ENCODE measurements at places on chromosomes 3 and 15.

- DNase-seq: no peak
Measured at GRCh38 chr3:179088306-179088705, 16.7 kb upstream of the ZMAT3 start.

DNA sequence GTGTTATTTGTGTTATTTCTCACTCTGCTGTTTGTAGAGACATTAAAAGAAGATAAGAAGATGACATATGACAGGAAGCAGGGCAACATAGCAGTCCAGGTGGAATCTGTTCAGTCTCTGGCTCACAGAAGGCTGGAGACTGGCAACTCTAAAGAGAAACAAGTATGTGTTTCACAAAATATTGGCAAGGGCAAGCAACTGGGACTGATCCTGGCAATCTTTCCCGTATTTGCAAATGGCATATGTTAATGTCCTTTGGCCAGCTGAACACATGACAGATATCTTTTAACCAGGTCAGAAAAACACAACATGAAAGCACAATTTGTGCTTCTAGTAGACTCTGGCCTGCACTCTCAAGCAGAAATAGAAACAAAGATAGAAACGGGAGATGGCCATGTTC is 1354.1 kb upstream of the EPHA6 start:
- DNase-seq: no peak

- DNase-seq: no peak
Measured at GRCh38 chr15:74710319-74711094, 14.7 kb upstream of the EDC3 start.

DNA sequence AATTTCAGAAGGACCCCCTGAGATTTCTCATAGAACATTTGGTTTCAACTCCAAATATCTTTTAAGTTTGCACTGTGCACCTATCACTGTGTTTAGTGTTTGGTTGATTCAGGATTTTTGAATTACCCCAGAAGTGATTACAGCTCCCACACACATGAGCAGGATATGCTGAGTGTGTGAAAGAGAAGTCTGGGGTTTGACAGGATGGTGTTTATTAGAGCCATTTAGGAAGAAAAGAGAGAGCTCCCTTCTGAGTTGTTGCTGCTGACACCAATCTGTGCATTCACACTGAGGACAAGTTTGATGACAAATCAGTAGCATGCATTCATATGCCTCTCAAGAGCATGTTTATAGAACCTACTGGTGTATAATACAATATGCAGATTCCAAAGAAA is 118.1 kb downstream of the RPL22L1 start:
- no peak for DNase-seq

GRCh38 chr3:48429317-48429959 is 448 bp downstream of the PLXNB1 start:
- DNase-seq: peak; percentile 17

GRCh38 chr3:190017521-190018288 is 103.0 kb downstream of the P3H2 start:
- peak; percentile 25 for DNase-seq

GRCh38 chr15:57388464-57388863 is 12.2 kb downstream of the CGNL1 start:
- no peak for DNase-seq

DNA sequence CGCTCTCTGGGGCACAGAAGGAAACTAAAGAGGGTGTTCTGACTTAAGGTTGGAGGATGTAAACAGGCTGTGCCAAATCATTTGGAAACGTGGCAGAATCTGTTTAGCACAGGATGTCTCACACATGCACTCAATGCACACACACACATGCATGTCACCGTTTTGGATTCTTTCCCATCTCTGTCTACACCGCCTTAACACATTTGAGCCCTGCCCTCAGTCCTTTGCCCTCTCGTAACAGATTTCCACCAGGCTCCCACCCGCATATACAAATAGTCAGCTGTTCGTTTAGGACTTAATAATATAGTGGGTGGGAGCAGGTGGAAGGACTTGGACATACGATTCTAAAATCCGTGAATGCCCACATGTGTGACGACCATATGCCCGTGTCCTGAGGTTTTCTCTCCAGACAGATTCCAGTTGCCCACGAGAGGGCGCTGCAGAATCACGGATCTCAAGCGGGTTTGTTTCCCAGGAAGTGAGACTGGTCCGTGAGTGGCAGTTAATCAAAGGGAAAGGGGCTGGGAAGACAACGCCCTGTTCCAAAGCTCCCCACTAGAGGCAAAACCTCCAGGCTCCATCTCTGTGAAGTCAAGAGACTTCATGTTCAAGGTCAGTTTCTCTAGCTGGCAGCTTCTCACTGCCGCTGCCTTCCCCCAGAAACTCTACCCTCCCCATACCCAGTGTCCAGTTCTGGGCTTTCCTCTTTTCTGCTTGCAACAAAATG is 44.5 kb downstream of the NOX5 start:
- peak; percentile 81 for DNase-seq

DNA sequence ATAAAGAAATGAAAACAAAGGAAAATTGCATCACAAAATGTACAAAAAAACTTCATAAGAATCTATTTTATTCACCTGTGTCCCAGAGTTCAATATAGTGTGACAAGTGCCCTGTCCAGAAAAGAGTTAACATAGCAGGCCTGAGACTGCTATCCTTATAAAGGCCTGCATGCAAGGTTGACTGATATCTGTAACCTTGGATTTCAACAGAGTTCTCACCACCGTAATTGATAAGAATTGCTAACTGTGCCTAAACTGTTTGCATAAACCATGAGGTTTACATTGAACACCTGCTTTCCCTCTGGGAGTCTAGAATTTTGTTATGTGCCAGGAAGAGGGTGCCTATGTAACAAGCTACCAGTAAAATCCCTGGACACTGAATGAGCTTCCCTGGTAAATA is 461.7 kb upstream of the DPH6 start:
- DNase-seq: no peak

- DNase-seq: no peak
Measured at GRCh38 chr15:64754663-64755426, 20.5 kb downstream of the RBPMS2 start.

DNA sequence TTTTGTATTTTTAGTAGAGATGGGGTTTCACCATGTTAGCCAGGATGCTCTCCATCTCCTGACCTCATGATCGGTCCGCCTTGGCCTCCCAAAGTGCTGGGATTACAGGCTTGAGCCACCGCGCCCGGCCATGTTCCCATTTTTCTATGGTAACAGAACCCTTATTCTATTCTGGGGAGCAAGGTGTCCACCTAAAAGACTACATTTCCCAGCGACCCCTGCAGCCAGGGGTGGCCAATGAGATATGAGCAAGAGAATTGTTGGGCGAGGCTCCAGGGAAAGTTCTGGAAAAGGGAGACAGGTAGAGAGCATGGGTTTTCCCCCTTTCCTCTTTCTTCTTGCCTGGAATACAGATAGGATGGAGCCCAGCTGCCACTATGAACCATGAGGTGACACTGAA is 96.9 kb downstream of the LINGO1 start:
- DNase-seq: no peak

- DNase-seq: no peak
Measured at GRCh38 chr15:91465696-91466095, 365.6 kb downstream of the SV2B start.

GRCh38 chr15:49915822-49916221 is 203.2 kb downstream of the ATP8B4 start:
- no peak for DNase-seq

DNA sequence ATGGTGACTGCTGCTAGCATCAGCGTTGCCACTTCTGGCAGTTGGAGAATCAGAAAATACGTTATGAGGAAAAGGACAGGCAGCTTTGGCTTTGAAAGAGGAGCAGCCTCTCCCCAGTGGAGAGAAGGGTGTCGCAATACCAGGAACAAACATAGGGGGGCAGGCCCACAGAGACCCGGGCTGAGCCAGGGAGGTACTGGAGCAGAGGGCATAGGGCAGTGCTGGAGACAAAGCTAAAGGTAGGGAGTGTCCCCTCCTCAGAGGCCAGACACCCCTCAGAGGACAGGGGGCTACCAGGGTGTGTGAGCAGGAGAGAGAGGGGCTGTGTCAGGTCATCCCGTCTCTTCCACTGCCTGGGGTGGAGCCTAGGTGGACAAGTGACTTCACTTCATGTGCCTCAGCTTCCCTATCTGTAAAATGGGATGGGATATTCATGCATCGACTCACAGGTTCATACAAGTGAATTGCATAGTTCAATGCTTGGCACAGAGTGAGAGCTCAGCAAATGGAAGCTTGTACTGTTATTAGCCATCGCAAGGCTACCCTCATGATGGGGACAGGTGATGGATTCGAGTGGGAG is 49.7 kb upstream of the LIMD1 start:
- DNase-seq: no peak

DNA sequence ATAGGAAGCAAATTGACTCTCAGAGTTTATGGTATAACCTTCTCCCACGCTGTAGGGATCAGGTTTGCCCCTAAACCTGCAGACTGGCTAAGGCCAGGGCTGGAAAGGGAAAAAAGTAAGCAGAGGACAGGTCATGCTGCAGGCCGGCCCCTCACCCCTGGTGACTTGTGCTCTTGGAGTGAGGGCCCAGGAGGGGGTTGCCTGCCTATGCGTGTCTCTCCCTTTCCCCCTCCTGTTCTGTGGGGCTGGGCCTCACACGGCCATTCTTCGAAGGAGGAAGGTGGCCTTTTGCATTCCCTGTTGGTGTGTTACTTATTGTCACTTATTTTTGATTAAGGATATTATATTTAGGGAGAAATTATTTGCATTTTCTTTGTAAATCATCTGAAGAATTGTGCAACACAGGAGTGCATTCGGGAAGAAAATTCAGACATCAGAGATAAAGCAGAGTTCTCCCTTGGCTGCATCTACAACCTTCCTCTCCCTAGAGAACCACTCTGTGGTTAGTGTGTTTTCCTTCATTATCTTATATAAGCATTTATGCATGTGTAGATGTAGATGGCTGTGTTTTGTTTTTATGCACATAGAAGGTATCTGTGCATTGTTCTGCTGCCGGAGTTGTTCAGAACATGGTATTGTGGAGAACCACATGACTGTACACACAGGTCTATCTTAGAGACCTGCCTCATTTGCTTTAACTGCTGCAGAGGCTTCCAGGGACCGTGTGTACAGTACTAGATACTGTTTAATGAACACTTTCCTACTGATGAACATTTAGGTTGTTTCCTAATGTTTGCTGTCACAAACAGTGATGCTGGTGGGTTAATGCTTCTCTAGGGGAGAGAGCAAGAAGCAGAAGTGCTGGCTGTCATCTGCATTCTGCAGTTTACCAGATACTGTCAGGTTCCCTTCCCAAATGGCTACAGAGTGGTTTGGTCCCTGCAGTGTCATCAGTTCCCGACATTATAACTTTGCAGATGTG is 133.5 kb downstream of the APBA2 start:
- no peak for DNase-seq

DNA sequence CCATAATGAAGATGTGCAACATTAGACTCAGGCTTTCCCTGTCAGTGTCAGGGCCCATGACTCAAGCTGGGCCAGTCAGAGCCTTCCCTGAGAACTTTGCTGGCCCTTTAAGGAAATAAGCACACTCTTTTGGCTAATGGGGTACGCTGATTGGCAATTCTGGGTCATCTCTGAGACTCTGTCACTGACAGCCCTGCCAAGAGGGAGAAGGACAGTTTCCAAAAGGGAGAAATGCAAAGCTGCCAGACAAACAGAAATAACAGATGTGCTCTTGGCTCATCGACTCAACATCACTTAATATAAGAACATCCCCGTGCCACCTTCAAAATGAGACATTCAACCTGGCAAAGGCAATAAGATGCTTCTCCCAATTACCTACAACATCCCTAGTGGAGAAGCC is 491.9 kb upstream of the PROK2 start:
- DNase-seq: no peak

DNA sequence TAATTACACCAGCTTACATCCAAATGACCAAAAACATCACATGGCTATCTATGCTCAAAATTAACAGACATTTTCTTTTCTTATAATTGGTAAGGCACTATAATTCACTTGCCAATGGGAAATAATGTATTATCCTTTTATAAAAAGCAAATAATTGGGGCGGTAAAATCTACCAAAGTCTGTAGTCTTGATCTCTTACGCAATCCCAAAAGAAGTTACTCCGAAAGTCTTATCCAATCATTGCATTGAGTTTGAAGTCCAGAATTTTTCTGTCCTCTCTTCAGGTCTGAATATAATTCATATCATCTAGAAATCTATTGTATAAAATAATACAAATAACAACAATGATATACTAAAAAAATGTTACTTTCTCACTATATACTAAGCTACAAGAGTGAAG is 273.3 kb upstream of the CADM2 start:
- no peak for DNase-seq

DNA sequence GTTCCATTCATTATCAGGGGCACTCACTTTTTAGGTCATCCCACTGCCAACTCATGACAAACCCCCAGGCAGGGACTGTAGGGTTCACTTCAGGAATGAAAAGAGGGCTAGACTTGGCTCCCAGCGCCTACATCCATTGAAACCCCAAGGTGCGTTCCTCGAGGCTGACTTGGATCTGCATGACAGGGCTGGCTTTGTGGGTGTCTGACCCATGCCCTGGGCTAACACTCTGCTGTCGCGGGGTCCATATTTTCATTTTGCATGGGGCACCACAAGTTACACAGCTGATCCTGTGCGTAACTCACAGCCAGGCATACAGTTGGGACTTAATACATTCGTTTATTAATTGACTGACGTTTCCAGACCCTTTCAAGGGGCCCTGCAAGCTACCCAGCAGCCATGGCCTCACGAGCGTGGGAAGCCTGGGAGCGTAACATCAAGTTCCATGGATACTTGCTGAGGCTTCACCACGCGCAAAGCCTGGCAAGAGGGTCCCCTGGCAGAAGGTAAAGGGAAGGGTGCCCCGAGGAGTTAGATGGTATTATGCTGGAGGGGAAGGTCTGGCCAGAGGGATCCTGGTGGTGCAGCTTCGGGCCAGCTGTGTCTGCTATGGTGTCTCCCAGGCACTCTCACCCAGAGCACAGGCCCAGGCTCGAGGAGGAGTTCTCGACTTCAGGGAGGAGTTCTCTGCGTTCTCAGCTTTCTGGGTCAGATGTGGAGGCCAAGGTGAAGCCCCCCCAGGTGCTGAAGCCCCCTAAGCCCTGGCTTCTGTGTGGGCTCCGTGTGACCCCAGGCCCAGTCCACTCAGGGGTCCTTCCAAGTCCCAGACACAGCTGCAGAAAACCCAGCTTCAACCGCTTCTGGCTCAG is 85.4 kb downstream of the ADAMTS17 start:
- DNase-seq: no peak

GRCh38 chr3:126419886-126420786 is 25.4 kb downstream of the CFAP100 start:
- DNase-seq: no peak

- DNase-seq: no peak
Measured at GRCh38 chr3:128470134-128470899, 3.6 kb upstream of the DNAJB8 start.

DNA sequence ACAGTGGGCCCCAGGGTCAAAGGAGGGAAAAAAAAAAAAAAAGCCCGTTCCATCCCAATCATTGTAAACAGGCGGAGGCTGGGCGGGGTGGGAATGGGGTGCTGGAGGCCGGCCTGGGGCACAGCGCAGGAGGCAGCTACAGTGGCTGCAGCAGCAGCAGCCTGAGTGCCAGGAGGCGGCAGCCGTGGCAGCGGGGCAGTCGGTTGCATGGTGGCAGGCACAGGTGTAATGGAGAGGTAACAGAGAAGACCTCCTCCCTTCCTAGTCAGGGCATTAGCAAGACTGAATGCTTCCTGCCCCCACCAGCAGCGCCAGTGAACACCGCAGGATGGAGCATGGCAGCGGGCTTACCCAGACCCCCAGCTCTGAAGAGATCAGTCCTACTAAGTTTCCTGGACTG is 279.1 kb upstream of the TTC14 start:
- no peak for DNase-seq

GRCh38 chr3:64473466-64473865 is 214.3 kb downstream of the ADAMTS9 start:
- DNase-seq: no peak

GRCh38 chr3:107241217-107241616 is 136.0 kb upstream of the CCDC54 start:
- DNase-seq: no peak
